Progenitor cell of endocrine pancreas (in vitro differentiated cells): ENCODE measurements at places on chromosomes 5 and 9.

- DNase-seq = no peak
Observed at GRCh38 chr5:115551415-115551814, 6.8 kb upstream of the FEM1C start.

DNA sequence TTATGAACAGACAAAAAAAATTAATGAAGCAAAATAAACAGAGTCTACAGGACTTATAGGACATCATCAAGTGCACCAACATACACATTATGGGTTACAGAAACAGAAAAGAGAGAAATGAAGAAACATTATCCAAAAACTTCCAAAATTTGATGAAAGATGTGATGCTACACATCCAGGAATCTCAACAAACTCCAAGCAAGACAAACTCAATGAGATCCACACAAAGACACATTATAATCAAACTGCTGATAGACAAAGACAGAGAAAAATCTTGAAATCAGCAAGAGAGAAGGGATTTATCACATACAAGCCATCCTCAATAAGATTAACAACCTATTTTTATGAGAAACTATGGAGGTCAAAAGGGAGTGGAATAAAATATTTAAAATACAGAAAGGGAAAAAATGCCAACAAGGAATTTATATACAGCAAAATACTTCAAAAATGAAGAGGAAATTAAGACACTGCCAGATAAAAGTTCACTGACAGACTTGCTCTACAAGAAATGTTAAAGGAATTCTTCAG, 101.0 kb downstream of the NR2F1-AS1 start:
- no peak for DNase-seq

DNA sequence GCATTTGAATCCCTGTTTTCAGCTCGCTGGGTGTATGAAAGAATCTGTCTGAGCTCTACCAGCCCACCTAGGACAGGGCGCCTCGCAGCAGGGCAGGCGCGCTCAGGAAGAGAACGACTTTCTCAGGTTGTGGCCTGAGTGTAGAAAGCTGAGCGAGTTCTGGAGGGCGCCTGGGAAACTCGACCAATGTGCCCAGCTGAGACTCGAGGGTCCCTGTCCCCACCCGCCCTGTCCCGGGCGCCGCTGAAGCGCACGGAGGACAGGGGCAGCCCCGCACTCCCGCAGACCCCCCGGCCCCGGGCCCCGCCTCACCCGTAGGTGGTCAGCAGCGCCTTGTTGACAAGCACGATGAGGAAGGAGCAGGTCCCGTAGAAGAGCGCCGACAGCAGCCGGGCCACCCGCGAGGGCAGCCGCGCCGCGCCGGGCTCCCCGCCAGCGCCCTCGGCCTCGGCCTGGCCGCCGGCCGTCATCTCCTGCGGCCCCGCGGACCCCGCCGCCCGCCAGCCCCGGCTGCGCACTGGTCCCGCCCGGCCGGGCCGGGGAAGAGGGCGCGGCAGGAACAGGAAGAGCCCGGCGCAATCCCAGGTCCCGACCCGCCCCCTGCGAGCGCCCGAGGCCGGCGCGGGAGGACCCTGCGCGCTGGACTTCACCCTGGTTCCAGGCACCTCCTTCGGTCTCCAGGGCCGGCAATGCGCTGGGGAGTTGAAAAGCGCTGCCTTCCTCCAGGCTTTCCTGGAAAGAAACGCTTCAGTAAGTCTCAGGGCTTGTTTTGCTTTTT, at the start of gene SLC35D2:
SLC35D2 (minus strand) TSS at position 547 of the 778 bp plus-strand sequence; CDS start at position 470, 77 bp downstream.
- DNase-seq = peak; percentile 53

DNA sequence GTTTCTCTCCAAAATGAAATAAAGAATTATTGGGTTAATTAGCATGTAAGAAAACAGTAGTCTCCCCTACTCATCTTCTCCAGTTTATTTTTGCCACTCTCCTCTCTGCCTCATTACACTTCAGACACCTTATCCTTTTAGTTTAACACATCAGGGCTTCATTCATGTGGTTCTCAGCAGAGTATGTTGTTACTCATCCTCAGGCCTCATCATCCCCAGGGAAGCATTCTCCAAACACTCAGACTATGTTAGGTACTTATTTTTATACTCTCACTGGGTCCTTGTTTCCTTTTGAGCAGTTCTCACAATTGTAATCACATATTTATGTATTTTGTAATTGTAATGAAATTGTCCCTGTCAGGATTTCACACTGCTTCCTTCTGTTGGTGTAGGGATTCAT, 470.5 kb downstream of the PDE4D start:
- no peak for DNase-seq

DNA sequence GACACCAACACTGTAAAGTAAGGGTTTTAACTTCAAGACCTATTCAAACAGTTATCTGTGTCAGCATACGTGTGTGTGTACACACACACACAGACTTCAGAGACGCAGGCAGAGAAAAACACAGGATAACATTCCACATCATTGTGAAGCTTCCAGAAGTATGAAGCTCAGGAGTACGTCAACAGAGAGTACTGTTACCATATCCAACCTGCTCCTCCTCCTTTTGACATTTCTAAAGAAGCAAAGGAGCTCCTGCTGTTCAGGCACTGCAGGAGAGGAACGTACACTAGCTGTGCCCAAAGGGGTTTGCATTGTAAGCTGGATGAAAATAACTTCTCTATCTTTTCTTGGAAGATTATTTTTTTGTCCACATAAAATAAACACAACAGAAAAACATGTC, 180.7 kb downstream of the MEF2C start:
- DNase-seq = no peak

DNA sequence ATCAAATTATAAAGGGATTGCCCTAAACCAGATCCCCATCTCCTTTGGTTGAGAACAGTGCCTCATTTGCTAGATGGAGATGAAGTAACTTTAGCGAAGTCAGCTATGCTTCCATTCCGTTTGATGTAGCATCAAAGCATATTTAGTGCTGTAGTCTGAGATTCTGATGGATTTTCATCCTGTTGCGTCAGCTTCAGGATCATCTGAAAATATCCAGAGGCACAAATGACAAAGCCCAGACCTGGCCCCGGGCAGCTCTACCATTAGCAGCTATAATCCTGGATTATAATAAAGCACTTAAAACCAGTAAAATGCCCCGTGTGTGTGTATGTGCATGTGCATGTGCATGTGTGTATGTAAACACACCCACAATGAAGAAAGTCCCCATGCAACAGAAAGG, 44.7 kb downstream of the ERAP1 start:
- DNase-seq = no peak
